Ecto neural progenitor cell (in vitro differentiated cells): ENCODE measurements at places on chromosomes 16 and 17.

DNA sequence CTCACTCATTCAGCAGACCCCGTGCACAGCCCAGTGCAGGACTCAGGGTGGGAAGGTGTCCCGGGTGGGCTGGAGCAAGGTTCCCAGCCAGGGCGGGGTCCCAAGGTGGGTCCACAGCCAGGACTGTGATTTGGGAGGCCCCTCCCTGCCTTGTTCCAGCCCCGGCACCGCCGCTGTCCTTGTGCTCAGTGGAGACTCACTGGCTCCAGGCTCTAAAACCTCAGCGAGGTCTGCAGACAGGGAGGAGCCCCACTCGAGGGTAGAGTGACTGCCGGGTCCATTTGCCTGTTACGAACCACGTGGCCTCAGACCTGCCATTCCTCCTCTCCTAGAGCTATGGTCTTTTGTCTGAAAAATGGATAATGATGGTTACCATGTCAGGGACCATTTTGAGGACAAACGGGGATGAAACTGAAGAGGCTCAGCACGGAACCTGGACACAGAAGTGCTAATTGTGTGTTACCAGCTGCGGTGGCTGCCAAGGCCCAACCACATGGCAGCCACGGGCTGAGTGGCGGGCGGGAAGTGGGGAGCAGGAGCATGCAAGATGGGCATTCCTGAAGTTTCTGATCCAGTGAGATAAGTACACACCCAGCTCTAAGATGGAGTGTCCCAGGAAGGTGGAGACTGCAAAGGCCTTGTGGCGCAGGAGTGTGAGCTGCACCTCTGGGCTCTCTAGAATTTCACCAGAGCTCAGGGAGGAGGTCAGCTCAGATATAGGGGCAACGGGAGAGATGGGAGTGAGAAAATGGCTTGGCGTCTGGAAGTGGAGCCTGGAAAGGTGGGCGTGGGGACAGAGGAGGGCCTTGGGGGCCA lies 317.6 kb downstream of the SEC14L1 start:
- no peak for DNase-seq

DNA sequence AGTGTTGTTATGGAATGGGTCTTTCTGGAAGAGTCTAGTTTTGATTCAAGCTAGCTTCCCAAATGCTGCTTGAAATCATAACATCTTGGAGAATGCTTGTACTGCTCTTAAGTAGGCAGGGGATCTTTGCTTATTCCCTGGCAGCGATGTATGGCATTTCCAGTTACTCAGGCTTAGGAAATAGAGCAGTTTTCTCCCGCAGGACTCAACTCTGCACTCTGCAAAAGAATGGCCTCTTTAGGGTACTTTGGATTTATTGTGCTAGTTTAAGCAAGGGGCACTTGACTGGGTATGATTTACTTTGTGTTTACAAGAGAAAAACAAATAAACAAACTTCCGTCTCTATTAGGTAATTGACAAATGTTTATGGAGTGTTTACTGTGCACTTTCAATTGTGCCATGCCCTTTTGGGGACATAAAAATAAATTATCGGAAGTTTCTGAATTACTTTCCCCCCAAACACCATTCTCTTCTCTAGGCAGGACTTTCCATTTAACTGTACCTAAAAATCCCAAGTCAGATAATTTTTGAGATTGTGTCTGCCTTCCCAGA lies 164.0 kb downstream of the MAP2K6 start:
- no peak for DNase-seq

DNA sequence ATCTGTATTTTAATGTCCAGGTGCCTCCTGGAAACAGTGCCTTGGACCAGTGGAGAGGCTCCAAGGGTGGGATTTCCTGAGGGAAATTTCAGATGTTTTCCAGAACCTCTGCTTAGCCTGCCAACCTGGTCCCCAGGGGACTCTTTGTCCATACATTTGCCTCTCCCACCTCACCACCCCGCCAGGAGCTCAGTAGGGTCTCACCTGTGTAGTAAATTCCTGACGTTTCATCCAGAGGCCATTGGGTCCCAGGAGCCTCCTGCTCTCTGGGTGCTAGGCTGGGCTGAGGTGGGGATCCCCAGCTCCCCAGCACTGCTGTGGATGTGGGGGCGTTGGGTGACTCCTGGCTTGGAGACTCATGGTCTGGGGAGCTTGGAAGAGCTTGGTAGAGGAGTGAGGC lies 2.7 kb downstream of the NLRP1 start:
- DNase-seq: no peak

GRCh38 chr17:41026715-41027471 lies at the start of gene KRTAP1-5:
Gene KRTAP1-5, minus strand, starts transcription at chr17:41027208. Its CDS starts 53 bp downstream, at chr17:41027155.
- no peak for DNase-seq

DNA sequence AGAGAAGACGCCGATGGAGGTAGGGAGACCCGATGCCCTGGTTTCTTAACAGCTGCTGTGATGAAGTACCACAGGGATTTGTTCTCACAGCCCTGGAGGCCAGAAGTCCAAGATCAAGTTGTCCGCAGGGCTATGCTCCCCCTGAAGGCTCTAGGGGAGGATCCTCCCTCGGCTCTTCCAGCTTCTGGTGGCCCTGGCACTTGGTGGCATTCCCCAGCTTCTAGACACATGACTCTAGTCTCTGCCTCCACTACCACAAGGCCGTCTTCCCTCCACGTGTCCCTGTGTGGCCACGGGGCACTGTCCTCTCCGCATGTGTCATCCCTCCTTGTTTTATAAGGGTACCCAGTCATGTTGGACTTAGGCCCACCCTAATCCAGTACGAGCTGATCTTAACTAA lies 375.2 kb downstream of the SLC39A11 start:
- no peak for DNase-seq
